NCI-H226 (cell line): ENCODE measurements at places on chromosomes 2 and 18.

- no peak for DNase-seq
These were observed 598 bp downstream of the CCDC93 start for GRCh38 chr2:118013221-118013723.

- DNase-seq = no peak
These were observed 218.8 kb downstream of the AGPS start for GRCh38 chr2:177611310-177611886.

- no peak for DNase-seq
These were observed 14.7 kb upstream of the MRPL33 start for GRCh38 chr2:27756544-27757498.

- no peak for DNase-seq
These were observed 104.3 kb downstream of the COLEC12 start for GRCh38 chr18:396251-396555.

DNA sequence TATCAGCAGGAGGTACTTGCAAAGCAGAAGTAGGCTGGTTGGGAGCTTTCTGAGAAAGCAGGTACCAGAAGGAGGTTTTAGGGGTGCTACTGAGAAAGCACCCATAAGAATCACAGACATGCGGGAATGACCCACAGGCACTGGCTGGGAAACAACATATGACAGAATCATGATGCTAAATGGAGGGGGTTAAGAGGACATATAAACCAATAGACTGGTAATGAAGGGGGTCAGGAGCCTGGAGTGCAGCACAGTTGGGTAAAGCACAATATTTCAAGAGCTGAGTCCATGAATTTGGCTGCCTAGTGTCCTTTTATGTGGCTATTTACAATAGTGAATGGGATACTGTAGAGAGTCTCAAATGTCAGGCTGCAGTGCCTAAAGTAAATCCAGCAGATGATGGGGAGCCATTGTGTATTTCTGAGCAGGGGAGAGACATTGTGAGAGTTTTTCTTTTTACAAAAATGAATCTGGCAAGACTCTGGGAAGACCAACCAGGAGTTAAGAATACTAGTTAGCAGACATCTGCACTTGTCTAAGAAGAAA lies 27.6 kb upstream of the GMCL1 start:
- no peak for DNase-seq

- no peak for DNase-seq
These were observed 2.9 kb upstream of the TLX2 start for GRCh38 chr2:74511104-74511989.

GRCh38 chr2:130837175-130837810 lies 579 bp downstream of the ARHGEF4 start:
- DNase-seq = no peak
